ENCODE measurements at places on chromosomes 13 and 19. TPM values are rescaled to one million over a fixed set of nuclear protein-coding genes. Genes with fewer than 3 reads are reported as not detected.

- DNase-seq, result no peak
Observed at GRCh38 chr19:2037651-2038255, 13.3 kb downstream of the MKNK2 start.

The IL12RB1 gene
- under 0.01 TPM for total RNA-seq

DNA sequence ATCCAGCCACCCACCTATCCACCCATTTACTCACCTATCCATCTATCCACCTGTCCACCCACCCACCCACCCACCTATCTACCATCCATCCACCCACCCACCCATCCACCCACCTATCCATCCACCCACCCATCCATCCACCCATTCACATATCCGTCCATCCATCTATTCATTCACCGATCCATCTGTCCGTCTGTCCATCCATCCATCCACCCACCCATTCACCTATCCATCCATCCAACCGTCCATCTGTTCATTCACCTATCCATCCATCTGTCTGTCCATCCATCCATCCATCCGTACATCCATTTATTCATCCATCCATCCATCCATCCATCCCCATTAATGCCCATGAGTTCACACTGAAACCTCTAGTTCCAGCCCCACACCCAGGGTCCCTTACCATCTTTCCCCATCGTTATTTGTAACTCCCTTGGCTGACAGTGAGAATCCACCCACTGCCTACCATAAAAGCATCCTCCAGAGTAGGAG, 31.3 kb downstream of the KDM4B start:
- no peak for DNase-seq

The WDR87 gene
- total RNA-seq, result not detected

- DNase-seq, result peak; percentile 47
Observed at GRCh38 chr13:23817136-23817535, 72.1 kb downstream of the MIPEP start.

The ZNF570 gene
- total RNA-seq, result 4.4 TPM

DNA sequence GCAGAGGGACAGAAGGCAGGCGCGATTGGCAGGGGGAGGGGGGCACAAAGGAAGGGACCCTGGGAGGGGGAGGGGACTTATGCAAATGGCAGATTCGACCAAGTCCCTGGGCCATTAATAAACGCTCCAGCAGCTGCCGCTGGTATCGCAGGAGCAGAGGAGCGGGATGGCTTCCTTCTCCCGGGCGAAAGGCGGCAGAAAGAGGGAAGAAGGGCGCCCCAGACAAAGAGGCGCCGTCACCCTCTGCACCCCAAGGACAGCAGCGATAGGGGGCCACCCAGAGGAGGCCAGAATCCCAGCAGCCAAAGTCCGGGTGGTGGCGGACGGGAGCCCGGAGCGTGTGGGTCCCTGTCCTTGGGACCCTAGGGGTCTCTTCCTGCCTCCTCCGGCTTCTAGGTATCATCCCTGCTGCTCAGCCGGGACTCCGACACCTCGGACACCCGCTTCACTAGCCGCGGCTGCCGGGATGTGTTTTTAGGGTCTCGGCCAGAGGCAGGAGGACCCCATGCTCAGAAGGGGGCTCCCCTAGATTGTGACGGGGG, 1.9 kb downstream of the PTPRS start:
- DNase-seq, result no peak

DNA sequence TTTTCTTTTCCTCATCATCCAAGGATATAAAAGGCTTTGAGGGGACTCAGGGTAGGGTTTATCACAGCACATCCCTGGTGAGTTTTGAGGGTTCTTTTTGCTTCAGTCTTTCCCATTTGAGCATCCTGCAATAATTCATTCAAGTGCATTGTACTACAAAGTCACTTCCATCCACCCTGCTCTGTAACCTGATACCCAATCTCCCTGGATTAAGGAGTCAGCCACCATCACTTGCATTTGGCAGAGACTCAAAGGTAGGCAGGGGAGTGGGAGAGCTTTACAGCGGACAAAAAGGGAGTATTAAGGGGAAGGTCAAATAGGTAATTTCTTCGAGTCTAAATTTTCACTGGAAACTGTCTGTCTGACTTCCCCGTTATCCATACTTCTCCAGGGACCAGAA, 216.1 kb upstream of the TMTC4 start:
- DNase-seq, result no peak

The MED16 gene
- total RNA-seq, result 12.1 TPM

The TEX101 gene
- total RNA-seq, result not detected

The LILRB5 gene
- not detected for total RNA-seq
